ENCODE measurements at places on chromosomes 13 and 19.

- DNase-seq, result no peak
These were observed 16.5 kb downstream of the LRRC4B start for GRCh38 chr19:50551715-50552187.

DNA sequence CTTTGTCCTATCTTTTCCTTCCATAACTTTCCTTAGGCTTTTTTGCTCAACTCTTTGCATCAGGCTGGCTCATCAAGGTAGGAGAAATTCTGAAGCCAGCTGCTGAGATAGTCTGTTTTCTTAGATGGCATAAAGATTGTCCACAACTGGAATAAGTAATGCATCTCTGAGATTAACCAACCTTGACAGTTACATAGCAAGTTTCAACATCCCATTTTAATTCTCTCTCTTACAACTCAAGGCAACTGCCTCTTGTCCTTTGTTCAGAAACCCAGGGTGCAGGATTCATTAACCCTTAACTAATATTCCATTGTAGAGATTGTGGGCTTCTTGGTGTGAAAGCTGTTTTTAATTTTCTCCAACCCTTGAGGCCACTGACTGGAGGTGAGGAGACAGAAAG lies 239.2 kb downstream of the LACC1 start:
- DNase-seq, result no peak

DNA sequence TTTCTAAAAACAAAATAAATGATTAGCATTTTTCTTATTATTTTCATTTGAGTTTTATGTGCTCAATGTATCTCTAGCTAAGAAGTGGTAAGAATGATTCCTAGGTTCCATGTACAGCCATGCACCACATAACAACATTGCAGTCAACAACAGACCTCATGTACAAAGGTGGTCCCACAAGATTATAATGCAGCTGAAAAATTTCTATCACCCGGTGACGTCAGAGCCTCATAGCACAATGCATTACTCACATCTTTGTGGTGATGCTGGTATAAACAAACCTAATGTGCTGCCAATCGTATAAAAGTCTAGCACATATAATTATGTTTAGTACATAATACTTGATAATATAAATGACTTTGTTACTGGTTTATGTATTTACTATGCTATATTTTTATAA lies 120.5 kb downstream of the SLC7A1 start:
- DNase-seq, result no peak

- no peak for DNase-seq
These were observed 730.4 kb downstream of the OLFM4 start for GRCh38 chr13:53759016-53759415.

GRCh38 chr13:23941211-23941610 lies 43.9 kb upstream of the C1QTNF9B start:
- DNase-seq, result no peak

DNA sequence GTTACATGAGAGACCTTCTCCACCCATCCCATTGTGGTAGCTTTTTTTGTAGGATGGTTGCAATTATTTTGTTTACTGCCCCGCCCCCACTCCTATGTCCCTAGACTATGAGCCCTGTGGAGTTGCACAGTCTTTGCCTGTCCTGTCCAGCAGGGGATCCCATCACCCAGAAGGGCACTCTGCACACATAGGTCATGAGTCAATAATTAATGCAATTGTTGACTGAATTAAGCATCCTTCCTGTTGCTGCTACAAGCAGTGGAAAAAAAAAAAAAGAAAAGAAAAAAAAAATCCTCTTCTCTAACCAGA lies 14.2 kb downstream of the C19orf81 start:
- no peak for DNase-seq

All from activated CD8-positive, alpha-beta memory T cell treated with anti-CD3 and anti-CD28 coated beads for 24 hours (primary cell).